ENCODE measurements at places on chromosomes 5 and 9. TPM values are rescaled to one million over a fixed set of nuclear protein-coding genes. Genes with fewer than 3 reads are reported as not detected.

GRCh38 chr5:172421-172820 is 18.9 kb upstream of the LRRC14B start:
- DNase-seq: peak; percentile 41

DNA sequence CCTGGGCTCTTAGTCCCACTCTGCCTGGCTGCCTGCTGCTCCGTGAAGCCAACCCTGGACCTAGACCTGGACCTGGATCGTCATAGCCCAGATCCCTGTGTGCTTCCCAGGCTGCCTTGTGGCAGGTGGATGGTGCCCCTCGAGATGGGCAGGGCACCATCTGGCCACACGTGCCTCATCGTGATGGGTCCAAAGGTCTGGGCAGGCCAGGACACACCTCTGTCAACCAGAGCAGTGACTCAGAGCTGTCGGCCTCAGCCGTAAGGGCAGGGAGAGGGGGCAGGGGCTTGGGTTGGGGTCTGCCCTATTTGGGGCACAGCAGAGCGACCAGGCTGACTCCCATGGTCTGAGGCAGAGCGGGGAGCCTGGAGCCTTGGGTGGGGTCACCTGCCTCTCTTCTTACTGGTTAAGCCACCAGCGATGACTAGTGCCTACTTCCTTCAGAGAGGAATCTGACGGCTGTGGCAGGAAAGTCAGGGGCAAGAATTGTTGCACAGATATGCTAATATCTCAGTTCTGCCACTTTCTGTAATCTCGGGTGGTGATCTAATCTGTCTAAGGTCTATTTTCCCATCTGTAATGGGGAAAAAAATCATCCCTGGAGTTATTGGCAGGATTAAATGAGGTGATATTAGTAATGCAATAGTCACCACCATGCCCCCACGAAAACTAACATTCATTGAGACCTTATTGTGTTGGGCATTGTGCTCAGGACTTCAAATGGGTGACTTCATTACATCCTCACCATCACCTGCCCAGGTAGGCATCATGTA is 3.2 kb upstream of the CDHR2 start:
- no peak for DNase-seq

DNA sequence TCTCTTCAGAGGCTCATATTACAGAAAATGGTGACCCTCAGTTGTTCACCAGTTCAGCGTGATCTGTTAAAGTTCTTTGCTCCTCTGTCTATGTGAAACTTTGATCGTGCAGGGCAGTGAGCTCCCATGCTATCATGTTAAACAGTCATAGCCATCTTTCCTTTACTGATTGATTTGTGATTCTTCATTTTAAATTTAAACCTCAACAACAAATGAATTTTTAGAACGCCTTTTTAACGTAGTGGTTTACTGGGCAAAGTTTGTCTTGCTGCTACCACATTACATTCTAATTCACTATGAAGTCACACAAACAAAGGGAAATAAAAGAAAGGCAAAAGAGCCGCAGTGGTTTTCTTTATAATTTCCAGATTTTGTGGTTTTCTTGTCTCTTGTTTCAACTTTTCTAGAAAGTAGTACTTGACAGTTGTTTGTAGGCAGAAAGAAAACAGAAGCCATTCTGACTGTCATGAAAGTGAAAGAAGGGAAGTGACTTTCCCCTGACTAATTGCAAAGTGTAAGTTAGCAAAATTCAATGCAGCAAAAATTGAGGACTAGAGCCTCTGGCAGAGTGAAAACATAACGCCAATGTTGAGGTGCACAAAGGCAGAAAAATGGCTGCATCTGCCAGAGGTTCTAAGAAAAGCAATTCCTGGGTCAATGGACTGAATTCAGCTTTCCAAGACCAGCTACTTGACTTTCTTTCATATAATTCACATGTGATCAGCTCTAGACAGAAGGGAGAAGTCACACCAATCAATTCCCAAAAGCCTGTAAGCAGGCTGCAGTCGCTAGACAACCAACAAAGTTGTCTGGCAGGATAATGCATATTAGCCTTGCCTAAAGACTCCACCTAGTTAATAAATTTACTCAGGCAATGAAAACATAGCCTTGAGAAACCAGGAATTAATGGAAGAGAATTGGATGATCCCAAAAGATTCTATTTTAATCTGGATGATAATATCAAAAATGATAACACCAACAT is 7.1 kb upstream of the IFNA6 start:
- DNase-seq: no peak

DNA sequence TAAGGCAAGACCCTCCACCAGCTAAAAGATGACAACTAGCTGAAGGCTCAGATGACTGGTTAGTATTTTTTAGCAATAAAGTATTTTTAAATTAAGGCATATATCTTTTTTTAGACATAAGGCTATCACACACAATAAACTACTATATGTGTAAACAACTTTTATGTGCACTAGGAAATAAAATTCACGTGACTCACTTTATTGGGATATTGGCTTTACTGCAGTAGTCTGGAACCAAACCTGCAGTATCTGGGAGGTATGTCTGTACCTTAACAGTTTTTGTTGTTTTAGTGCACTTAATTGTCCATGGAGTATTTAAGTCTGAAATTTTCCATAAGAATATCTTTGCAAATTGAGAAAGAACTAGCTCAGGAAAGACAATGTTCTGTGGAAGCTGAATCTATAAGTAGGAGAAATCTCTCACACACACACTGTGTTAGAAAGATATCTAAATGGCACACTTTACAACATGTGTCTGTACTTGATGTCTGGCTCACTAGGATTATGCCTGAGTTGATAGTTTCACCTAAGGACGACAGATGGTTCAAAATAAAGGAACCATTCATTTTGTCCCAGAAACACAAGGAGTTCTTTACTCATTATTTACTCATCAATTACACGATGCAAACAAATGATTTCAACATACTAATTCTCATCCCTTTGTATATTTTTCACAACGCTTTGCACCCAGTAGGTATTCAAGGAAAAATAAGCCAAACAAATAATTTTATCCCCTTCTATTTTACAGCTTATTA is 4.6 kb downstream of the RAPGEF6 start:
- DNase-seq: no peak

The MSMP gene
- not detected for total RNA-seq

The ORM1 gene
- total RNA-seq: not detected

The IFNB1 gene
- total RNA-seq: not detected
